ENCODE measurements at places on chromosomes 12 and 14. TPM values are rescaled to one million over a fixed set of nuclear protein-coding genes. Genes with fewer than 3 reads are reported as not detected.

Gene SCYL2
- total RNA-seq: 40.0 TPM

GRCh38 chr12:69553628-69554248 lies 31.5 kb upstream of the CCT2 start:
- DNase-seq: no peak

DNA sequence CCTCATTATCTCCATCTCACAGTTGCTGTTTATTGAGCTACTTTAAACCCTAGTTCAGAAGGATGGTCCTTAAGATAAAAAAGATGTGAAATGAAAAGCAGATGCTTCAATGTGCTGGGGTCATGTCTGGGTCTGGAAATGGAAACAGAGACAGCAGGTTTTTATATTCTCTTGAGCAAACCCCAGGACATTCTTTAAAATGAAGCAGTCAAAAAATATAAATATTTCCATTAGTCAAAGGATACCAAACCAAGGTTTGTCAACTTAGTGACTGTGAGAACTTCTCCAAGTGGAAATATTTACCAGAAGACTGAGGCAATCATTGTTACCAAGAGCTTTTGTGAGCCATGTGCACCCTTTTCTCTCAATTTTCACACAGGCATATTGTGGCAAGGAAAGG lies 102.5 kb upstream of the DIO2 start:
- no peak for DNase-seq

- no peak for DNase-seq
Measured at GRCh38 chr12:107335802-107336570, 242.6 kb upstream of the CRY1 start.

DNA sequence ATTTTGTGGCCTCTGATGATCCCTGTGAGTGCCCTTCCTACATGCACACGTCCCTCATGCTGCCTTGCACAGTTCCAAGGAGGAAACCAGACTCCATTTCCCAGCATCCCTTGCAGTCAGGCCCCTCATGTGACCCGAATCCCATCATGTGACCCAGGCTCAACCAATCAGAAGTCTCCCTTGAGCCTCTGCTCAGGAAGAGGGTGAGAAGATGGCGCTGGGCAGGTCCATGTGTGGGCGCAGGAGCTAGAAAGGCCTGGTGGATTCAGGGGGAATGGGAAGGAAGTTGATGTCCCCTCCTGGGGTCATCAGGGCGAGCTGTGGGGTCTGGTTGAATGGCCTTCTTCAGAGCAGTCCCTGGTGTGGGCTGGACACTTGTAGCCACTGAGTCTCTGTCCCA lies 240.5 kb downstream of the ADGRD1 start:
- no peak for DNase-seq

DNA sequence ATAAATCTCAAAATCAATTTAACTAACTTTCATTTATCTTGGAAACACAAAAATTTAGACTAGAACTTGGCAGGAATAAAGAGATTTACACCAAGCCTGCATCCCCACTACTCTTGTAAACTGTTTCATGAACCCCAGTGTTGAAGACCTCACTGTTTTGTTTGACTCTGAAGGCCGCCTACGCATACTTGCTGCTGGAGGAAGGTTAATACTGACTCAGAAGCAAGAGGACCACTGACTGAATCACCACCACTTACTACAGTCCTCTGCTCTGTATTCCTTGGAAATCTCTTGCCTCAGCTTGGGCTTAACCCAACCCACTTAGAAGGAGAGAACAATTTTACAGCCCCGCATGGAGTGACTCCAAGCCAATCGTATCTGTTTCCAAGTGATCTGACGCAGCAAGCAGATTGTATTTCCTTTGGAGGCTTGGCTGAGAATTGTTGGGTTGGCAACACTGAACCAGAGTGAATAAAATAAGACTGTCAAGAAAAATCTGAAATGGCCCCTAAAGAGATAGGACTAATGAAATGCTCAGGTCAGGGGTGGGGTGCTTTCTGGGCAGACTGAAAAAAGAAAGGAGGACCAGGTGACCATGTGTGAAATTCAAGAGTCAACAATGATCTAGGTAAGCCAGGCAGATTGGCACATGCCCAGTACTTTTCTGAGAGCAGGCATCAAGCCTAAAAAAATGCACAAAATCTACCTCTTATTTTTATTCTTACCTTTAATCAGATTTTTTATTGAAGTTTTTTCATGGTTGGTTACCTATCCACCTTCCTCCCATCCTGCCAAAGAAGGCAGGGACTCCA lies 248.6 kb downstream of the ZFP36L1 start:
- no peak for DNase-seq
